ENCODE measurements at places on chromosomes 6 and 20.

DNA sequence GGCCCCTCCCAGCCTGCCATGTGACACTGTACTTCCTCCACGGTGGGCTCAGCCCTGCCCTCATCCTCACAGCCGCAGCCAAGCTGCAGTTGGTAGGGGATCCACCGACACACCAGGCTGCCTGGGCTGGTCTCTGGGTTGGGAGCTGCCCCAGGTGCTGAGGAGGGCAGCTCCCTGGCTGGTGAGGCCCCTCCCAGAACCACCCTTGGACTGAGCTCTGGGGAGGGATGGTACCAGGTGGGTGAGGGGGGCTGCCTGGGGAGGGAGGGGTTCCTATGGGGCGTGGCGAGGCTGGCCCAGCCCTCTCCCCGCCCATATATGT, 185 bp upstream of the TNFRSF6B start:
- no peak for DNase-seq

DNA sequence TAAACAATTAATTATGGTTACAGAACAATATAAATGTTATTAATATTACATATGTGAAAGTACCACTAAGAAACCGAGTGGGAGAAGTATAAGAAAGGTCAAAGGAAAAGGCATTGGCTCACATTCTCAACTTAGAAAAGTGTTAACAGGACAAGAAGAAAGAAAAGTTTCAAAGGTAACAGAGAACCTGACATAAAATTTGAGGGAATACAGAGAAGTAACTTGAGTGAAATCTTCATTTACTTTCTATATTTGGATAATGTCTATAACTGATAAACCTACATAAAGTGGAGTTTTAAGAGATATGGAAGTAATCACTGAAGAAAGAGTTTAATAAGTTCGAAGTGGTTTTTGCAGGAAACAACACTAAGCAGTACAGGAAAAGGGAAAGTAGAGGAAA, 30.1 kb downstream of the REPS1 start:
- DNase-seq: no peak

DNA sequence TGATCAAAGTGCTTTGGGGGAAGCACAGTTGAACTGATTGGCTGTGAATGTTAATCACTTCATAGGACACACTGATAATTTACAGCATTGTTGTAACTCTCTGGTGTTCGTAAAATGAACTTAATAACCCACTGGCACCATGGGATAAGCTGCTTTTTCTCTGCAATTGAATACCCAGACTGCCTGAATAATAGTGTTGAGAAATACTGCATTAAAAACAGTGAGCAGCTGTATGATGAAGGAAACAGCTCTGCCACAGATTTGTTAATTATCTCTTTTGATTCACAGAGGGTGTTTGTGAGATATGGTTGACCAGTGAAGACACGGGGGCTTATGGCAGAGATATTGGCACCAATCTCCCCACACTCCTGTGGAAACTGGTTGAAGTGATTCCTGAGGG, 420.9 kb downstream of the CDKAL1 start:
- no peak for DNase-seq

GRCh38 chr6:160030103-160030502, 61.2 kb downstream of the IGF2R start:
- DNase-seq: no peak

GRCh38 chr6:129667034-129667433, 42.9 kb downstream of the ARHGAP18 start:
- DNase-seq: no peak

GRCh38 chr6:41535766-41536165, 10.4 kb upstream of the FOXP4 start:
- DNase-seq: no peak

DNA sequence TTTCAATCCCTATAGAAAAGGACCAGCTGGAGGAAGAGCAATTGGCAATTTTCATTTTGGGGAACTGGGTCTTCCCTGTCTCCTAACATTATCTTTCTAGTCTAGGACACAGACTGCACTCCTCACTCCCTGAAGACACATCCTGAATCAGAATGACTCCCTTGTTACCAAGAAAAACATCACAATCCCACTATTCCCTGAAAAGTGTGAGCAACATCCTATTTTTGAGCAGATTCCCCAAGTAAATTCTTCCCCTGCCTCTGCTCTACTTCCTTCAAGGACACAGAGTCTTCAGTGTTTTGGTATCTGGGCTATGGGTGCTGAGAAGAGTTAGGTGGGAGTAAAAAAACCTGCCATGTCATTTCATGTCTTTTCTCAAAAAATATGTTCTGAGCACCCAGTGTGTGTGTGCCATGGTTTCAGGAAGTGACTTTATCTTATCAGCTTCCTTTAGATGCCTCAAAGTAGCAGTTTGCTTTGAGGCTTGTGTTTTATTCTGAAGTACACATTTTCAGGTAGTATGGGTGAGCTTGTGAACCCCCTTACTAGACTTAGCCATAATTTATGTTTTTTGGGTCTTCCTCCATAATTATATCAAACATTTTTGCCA, 12.4 kb downstream of the LAMA4 start:
- DNase-seq: no peak

DNA sequence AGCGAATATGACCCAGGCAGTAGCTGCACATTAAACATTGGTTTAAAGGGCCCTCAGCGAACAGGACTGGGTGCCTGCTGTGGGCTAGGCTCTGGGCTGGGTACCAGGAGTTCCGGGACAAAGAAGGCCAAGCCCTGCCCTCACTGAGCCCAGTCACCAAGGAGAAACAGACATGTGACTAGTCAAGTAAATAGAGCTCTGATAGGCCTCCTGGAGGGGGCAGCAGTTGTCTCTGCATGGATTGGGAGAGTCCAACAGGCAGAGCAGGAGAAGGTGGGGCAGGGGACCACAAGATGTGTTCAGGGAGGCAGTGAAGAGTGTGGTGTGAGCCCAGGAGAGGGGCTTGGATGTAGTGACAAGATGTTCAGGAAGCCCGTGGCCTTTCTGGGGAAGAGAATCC, 3.1 kb downstream of the HM13 start:
- DNase-seq: no peak

GRCh38 chr20:2820896-2821869, 5.0 kb downstream of the TMEM239 start:
- DNase-seq: no peak

DNA sequence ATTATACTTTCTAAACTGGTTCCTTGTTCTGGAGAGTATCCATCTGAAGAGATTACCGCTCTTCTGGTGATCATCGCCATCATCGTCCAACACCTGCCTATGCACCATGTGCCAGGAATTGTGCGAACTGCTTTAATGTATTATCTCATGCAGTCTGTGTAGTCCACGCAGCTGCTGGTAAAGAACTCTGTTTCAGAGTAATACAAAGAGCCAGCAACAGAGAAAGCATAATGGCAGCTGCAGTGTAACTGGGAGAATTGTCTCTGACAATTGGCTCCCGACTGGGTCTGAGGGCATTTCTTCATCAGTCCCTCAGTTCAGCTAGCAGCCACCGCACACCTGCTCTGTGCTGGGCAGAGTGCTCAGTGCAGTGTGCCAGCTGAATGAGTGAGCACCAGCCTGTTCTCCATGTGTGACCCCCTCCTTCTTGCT, 383.4 kb downstream of the GRIK2 start:
- no peak for DNase-seq

- DNase-seq: no peak
Measured at GRCh38 chr6:83062225-83062624, 3.4 kb downstream of the UBE3D start.

- DNase-seq: no peak
Measured at GRCh38 chr6:141682391-141682790, 450.3 kb upstream of the GJE1 start.

DNA sequence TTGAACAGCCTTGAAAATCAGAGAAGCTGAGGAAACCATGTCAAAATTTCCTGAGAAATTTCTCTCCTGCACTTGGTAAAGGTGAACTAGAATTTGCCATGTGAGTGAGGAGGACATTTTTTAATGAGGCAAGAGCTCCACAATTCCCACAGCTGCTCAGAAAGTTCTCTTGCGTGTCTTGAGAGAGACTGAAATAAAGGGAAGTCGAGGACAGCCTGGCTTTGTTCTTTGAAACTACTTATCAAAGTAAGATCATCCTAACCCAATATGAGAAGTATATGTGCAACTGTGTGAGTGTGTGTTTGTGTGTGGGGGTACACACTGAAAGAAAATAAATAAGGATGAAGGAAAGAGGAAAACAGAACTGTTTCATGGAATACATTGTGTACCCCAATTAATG, 163.4 kb downstream of the SLC24A3 start:
- no peak for DNase-seq

DNA sequence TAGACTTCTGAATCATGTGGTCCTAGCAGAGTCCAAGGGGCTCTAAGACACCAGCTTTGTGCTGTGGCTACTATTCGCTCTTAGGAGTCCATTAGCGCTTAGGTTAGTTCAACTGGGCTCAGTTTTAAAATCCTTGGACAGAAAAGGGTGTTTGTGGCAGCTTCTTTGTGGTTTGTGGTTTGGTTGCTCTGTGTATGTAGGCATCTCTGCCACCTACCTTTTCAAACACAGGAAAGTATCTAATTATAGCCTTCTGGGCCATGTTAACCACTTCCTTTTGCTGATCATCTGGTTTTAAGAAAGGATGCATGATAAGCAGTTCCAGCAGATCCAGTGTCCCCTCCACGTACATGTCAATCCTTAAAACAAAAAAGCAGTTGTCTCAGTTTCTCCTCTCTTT, 10.8 kb downstream of the GSTA4 start:
- DNase-seq: peak; percentile 4

DNA sequence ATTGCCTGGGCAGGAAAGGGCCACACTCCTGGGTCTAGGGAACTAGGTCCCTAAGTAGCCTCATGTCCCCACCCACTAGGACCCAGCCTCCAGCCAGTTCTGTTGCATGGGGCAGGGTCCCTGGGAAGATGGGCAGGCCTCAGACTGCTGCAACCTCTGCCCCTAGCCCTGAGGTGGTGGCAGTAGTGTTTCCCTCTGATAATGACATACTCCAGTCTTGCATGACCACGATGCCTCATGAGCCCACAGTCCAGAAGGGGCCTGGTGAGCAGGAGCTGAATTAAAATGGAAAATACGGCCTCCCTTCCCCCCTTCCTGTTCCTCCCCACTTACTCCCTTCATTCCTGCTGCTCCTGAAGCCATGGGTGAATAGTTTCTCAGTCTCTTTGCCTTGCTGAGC, 36.0 kb upstream of the SCRT2 start:
- no peak for DNase-seq

DNA sequence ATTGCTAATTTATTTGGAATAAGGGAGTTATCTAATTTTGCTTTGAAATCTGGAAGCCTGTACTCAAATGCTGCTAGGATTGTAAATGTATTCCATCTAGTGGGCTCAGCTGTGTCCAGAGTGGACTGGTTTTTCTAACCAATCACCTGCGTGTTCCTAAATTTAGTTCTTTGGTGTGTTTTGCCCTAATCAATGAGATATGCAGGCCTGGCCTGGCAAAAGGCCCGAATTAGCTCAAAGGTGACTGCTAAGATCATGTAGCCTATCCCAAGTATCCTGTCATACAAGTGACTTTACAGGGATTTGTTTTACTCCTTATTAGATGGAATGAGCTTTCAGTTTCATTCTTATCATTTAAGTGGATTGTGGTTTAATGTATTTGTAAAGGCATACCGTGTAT, 51.3 kb upstream of the ARMC2 start:
- no peak for DNase-seq

- no peak for DNase-seq
Measured at GRCh38 chr6:30720738-30721197, 616 bp downstream of the TUBB start.

DNA sequence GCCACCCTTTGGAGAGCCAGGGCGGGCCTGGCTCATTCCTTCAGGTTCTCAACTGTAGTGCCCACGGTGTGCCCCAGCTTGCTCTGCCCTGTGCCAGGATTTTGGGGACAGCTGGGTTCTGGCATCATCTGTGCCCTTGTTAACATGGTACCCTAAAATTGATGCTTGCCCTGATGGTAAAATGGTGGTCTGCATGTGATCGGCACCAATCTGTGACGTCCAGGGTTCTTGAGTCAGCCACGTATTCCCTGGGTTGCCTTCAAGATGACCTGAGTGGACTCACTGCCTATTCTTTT, 31.2 kb upstream of the APCDD1L start:
- no peak for DNase-seq

DNA sequence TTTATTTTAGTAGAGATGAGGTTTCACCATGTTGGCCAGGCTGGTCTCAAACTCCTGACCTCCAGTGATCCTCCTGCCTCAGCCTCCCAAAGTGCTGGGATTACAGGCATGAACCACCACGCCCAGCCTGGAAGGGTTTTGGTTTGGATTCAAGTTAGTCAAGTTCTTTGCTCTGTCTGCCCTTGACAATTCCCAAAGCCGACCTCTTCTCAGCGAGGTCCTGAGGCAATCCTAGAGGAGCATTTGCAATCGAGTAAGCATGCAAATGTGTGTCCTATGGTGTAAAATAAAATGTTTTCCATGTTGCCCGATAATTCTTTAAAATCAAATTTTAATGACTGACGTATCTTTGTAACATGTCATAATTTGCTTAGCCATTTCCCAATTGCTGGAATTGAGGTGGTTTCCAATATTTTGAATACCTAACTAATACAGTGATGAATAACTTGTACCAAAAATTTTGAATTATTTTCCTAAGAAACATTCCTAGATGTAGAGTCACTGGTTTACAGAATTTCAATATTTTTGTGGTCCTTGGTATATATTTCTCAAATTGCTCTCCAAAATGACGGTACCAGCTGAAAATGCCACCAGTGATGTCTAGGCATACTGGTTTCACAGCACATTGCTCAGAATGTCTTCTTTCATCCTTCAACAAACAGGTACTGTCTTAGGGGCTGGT, 38.7 kb downstream of the GTF2H5 start:
- DNase-seq: no peak

DNA sequence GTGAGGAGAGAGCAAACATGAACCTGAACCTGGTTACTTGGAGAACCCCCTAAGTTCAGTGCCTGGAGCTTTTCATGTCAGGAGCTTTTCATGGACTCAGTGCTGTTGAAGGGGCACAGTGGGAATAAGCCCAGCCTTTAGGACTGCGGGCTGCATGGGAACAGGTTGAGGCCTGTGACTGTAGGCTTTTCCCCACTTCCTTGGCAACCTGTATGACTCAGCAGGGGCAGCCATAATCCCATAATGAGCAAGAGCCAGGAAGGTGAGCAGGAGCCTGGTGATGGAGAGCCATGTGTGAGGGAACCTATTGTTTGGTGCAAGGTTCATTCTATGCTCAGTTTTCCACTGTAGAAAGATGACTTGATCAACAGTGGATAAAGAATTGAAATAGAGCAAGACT, 23.4 kb downstream of the MEP1A start:
- DNase-seq: no peak

DNA sequence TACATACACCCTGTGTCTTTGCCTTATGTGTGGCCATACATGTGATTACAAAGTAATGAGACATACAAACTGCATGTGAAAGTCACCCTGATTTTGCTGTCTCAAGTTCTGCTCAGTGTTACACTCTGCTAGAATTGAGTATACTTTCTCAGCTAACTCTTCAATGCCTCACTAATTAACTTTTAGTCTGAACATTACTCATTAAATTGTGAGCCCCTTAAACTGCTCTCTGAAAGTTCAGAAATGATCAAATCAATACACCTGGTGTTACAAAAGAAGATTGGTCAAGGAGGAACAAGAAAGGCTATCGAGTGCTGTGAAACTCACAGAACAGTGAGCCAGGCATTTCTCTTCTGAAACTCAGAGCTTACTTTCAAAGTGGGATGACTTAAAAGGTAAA, 71.3 kb downstream of the MKKS start:
- no peak for DNase-seq

GRCh38 chr6:130670142-130670541, 157.1 kb upstream of the SMLR1 start:
- no peak for DNase-seq

- DNase-seq: no peak
Measured at GRCh38 chr20:42161228-42161829, 543.2 kb upstream of the CHD6 start.
